ENCODE measurements at places on chromosomes 7 and 10.
A peak's percentile ranks its signal among the peaks of the same experiment; 100 is the strongest.

- DNase-seq, result no peak
Observed at GRCh38 chr7:548401-548800, 28.8 kb upstream of the PDGFA start.

- DNase-seq, result peak; percentile 57
Observed at GRCh38 chr7:114153700-114154099, 234.9 kb upstream of the PPP1R3A start.

DNA sequence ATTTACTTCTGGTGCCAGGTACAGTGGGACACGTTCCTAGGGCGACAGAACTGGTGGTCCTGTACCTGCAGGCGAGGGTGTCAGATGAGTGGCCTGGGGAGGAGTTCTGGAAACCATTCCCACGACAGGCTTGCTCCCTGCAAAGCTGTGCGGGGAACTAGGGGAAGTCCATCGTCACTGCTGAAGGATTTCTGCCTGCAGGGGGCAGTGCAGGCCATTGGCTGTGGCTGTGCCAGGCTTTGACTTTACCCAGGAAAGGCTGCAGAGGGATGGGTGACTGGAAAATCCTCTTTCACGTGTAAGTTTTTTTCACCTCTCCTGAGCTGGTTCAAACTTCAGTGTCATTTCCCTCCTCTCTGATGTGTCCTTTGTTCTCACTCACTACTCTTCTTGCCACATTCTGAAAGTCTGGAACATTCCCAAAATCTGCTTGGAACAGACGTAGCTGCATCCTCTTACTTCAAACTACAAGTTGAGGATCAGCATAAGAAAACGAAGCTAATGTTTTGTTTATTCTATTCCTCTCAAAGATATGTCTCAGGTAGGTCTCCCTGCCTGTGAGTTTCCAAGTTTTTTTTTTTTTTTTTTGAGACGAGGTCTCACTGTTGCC lies 126.5 kb downstream of the SH2D4B start:
- peak; percentile 85 for DNase-seq

GRCh38 chr7:117597755-117598154 lies 117.9 kb downstream of the CFTR start:
- no peak for DNase-seq

GRCh38 chr7:16817536-16817935 lies 12.7 kb upstream of the AGR2 start:
- no peak for DNase-seq
